Non-pigmented ciliary epithelial cell (primary cell): ENCODE measurements at places on chromosomes 12 and 14.

- DNase-seq, result no peak
Measured at GRCh38 chr12:120283318-120283717, 8.4 kb downstream of the RNU4-2 start.

DNA sequence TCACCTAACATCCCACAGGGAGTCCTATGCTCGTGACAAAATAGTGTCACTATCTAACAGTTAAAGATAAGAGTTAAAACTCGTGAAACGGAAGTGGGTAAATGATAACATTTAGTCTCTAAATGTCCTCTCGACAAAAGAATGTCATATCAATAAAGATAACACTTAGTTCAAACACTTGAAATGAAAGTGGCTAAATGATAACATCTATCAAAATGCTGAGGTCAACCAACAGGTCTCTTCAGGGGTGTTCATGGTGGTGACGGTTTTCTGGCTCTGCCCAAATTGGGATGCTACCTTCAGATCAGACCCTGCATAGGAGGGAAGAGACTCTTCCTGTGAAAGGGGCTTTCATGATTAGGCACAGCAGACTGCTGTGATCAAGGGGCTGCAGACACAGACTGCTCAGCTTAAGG is 22.1 kb downstream of the IL26 start:
- DNase-seq, result no peak

GRCh38 chr12:52248541-52249461 is 15.8 kb downstream of the KRT7 start:
- no peak for DNase-seq

DNA sequence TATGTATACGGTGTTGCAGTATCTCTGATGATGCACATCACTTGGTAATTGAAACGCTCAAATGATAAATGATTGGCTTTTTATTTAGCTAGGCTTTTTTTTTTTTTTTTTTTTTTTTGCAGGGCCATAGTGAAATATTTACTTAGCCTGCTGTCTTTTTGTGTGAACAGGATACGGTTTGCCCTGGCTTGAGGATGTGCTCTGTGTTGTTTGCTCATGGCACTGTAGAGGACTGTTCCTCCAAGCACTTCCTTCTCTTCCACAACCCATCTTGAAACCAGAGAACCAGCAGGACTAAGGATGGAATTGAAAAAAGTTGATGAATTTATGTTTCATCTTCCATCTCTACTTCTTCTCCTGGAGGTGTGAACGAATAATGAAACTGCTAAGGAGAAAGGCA is 15.5 kb upstream of the SSPN start:
- no peak for DNase-seq

DNA sequence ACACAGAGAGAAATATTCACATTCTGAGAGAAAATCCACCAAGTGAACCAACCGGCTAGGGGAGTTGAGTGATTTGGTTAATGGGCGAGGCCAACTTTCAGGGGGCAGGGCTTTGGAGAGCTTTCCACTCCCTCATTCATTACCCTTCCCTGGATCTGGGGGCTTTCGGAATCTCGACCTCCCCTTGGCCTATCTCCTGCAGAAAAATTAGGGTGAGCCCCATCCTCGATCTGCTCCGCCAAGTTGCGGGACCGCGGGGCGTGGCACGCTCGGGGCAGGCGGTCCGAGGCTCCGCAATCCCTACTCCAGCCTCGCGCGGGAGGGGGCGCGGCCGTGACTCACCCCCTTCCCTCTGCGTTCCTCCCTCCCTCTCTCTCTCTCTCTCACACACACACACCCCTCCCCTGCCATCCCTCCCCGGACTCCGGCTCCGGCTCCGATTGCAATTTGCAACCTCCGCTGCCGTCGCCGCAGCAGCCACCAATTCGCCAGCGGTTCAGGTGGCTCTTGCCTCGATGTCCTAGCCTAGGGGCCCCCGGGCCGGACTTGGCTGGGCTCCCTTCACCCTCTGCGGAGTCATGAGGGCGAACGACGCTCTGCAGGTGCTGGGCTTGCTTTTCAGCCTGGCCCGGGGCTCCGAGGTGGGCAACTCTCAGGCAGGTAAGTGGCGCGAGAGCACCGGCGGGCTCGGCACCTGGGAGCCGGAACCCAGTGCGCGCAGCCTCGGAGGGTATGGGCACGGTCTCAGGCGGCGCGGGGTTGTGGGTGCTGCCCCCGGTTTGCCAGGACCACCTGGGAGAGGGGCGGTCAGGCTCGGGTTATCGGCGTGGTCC is at the start of gene ERBB3:
TSS of gene ERBB3 (plus strand) at position 443 of the 833 bp plus-strand sequence. CDS start at position 579, 136 bp downstream.
- peak; percentile 35 for DNase-seq

DNA sequence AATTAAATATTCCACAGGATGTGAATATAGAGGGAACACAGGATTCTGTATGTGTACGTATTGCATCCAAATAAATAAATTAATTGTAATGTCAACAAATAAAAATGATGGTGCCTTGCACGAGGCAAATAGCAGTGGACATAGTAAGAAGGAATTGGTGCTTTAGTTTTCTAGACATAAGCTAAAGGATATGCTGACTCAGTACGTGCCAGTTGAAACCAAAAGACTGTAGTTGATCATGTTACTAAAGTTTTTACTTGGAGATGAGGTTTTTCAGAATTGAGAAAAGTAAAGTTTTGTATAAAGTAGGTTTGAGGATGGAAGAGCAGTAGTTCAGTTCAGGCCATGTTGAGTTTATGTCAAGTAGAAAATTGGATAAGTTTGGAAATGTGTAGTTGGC is 807.2 kb downstream of the SLC16A7 start:
- no peak for DNase-seq

- DNase-seq, result no peak
Measured at GRCh38 chr14:68337279-68337678, 455.6 kb downstream of the ZFP36L1 start.
